ENCODE measurements at places on chromosomes 12 and 14.

- no peak for DNase-seq
These were observed 62.9 kb upstream of the PDE3A start for GRCh38 chr12:20305470-20305869.

GRCh38 chr14:98798099-98798498 is 473.9 kb downstream of the BCL11B start:
- no peak for DNase-seq

DNA sequence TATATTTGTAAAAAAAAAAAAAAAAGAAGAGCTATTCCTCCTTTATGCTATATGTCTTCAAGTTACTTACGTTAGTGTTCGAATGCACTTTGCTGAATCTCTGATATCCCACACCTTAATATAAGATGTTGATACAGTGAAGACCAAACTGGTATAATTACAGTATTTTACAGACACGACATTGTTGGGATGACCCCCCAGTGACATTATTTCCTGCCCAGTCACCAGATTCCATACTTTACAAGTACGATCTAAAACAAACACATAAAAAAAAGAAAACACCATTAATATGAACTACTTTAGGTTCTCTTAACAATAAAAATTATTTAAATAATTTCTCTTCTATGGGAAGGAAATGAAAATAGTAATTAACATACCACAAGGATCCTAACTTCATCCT is 133.4 kb downstream of the KIF21A start:
- no peak for DNase-seq

GRCh38 chr14:36176524-36176923 is at the start of gene PTCSC3:
Gene PTCSC3 (minus strand): TSS chr14:36176722.
- DNase-seq = no peak

GRCh38 chr12:76033081-76034011 is 1.8 kb upstream of the PHLDA1 start:
- no peak for DNase-seq

Measured in T-cell (primary cell).